ENCODE measurements at places on chromosomes 7 and 10.

- DNase-seq: no peak
These were observed 23.1 kb downstream of the CALHM2 start for GRCh38 chr10:103428989-103429643.

DNA sequence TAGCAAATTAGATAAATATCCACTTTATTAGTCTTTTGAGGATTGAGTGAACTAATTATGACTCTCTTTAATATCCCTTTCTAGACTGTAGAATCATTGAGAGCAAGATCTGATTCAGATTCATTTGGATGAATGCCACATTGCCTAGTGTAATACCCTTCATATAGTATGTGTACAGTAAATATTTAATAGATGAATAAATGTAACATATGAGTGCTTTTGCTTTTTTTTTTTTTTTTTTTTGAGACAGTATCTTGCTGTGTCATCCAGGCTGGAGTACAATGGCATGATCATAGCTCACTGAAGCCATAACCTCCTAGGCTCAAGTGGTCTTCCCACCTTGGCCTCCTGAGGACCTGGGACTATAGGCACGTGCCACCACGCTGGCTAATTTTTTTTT lies 14.8 kb downstream of the SAMD8 start:
- DNase-seq: no peak

DNA sequence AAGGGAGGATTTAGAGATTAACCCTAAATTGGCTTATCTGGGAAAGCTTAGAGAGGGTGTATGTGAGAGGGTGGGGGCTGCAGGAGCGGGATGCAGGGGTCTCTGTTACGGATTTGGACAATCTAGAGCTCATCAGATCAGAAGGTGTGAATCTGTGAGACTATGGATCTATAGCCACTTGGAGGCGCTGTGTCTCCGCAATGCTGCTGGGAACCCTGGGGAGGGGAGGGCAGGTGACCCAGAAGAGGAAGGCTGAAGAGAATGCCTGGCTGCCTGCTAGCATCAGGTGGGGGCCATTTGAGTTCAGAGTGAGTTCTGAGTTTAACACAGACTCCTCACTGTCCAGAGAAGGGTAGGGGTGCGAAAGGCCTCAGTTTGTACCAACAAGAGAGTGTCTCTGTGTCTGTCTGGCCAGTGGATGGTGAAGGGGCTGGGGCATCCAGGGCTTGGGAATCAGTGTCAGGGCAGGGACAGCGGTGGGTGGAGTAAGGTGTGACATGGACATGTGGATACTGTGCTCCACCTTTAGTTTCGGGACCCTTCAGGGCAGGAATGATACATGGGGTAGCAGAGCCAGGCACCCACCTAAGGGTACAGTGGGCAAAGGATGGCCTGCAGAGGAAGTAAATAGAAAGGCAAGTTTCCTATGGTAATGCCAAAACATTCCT lies 187.3 kb upstream of the PRSS58 start:
- DNase-seq: peak; percentile 77

GRCh38 chr10:77068272-77068671 lies 569.3 kb downstream of the KCNMA1 start:
- no peak for DNase-seq

DNA sequence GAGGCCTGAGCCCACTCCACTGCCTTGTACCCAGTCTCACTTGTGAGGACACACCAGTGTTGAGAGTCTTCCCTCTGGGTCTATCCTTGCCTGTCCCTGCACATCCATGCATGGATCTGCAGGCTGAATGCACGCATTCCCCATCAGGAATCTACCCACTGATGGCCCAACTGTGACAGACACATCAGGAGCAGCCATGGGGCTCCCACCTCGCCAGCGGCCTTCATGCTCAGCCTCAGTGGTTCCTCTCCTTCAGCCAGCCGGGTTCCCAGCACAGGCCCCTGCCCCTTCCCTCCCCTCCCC lies 21.3 kb downstream of the ANTXRL start:
- no peak for DNase-seq

GRCh38 chr10:3672220-3672619 lies 112.8 kb downstream of the KLF6 start:
- DNase-seq: no peak

GRCh38 chr7:138563808-138564207 lies 103.7 kb downstream of the TRIM24 start:
- DNase-seq: no peak

DNA sequence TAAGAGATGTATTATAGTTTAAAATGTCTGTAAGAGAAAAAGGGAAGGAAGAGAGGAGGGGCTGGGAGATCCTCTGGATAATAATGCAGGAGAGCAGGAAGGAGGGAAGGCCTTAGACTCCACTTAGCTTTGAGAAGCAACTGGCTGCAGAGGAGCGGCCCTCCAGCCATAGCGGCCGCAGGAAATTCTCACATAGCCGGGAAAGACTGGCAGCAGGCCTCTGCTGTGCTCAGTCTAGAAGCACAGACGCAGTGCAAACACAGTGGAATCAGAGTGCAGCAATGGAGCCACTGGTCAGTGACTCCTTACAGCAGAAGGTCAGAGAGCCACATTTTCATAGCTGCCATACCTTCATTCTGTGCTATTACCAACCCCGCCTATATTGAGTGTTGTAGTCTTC lies 153.3 kb downstream of the VWC2 start:
- no peak for DNase-seq

- no peak for DNase-seq
These were observed 33.2 kb downstream of the DRGX start for GRCh38 chr10:49362596-49363260.

GRCh38 chr7:148852272-148852671 lies 31.8 kb downstream of the EZH2 start:
- no peak for DNase-seq

- no peak for DNase-seq
These were observed 28.0 kb downstream of the TTYH3 start for GRCh38 chr7:2659556-2660358.

DNA sequence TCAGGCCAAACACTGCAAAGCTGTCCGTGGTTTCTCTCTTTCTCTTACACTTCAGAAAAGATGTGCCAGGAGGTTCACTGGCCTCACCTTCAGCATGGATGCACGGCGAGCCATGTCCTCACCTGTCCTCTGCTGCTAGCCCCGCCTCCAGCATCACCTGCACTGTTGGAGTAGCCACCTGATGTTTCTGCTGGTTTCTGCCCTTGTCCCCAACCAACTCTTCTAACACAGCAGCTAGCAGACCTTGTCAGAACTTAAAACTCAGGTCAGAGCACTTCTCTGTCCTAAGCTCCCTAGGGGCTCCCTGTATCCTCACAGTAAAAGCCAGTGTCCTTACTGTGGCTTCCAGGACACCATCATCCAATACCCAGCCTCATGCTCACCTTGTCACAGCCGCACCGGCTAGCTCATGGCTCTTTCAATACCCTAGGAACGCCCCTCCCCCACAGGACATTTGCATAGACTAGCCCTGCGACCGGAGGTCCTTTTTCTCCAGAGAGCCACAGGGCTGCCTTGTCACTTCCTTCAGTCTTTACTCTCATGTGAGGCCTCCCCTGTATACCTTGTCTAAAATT lies 15.2 kb downstream of the PALD1 start:
- DNase-seq: peak; percentile 80

DNA sequence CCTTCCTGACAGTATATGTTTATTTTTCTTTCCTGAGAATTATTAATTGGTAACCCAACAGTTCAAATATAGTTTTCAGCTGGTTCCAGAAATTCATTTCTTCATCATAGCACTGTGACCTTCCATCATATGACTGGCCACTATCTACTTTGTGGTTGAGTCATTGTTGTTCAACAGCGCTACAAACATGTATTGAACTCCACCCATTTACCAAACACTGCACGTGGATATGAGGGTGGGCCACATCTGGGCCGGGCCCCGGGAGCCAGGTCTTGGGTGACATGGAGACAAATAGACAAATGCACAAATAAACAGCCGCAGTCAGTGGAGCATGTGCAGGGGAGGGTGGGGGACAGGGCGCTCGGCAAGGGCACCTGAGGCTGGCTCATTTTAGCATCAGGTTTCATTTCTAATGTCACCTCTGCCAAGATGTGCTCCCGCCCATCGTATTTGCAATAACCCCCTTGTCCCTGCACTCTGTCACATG lies 24.0 kb upstream of the EEPD1 start:
- no peak for DNase-seq

DNA sequence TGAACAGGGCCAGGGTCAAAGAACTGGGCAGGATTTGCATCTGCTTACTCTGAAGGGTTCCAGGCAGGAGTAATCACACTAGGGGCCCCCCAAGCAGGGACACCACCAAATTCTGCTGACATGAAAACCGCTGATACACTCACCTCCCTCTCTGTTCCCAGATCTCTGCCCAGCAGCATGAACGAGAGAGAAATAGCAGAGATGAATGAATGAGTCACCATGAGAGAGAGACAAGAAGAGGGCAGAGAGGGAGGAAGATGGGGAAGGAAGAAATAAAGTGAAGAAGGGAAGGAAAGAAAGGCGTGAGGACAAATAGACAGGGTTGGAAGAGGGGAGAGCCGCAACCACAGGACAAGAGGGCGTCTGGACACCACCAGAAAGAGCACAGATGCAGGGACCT lies 285.9 kb upstream of the NEBL start:
- no peak for DNase-seq

- DNase-seq: no peak
These were observed 231.0 kb downstream of the DIP2C start for GRCh38 chr10:458421-458851.

- DNase-seq: no peak
These were observed 280.8 kb upstream of the LRGUK start for GRCh38 chr7:133846203-133846945.
